NCI-H1436 (cell line): ENCODE measurements at places on chromosomes 13 and 19.

- no peak for DNase-seq
These were observed 10.6 kb downstream of the FCGBP start for GRCh38 chr19:39923862-39924261.

GRCh38 chr19:5671600-5671999 lies 8.7 kb downstream of the MICOS13 start:
- DNase-seq: no peak

GRCh38 chr19:3125900-3126524 lies 9.8 kb upstream of the GNA15 start:
- DNase-seq: peak; percentile 70

GRCh38 chr13:28559636-28560259 lies 64.8 kb upstream of the FLT1 start:
- no peak for DNase-seq

DNA sequence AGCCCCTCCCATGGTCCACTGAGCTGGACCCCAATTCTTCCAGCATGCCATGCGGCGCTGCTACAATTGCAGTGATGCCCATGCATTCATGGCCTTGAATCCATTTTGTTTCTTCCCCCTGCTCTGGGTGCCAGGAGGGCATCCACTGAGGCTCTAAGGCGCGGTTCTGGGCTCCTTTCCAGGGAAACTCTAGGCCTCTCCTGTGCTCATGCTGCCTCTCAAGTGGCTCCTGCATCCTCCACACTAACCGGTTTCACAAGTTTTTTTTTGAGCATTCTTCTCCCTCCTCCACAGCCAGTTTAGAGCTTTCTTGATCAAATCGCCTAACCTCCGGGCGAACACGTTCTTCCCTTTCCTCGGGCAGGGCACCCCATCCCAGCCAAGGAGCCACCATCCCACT lies 69.1 kb upstream of the FLT1 start:
- no peak for DNase-seq

- no peak for DNase-seq
These were observed 12.0 kb upstream of the MATK start for GRCh38 chr19:3798137-3798536.

- no peak for DNase-seq
These were observed 1193.5 kb downstream of the PCDH9 start for GRCh38 chr13:66036636-66037035.

DNA sequence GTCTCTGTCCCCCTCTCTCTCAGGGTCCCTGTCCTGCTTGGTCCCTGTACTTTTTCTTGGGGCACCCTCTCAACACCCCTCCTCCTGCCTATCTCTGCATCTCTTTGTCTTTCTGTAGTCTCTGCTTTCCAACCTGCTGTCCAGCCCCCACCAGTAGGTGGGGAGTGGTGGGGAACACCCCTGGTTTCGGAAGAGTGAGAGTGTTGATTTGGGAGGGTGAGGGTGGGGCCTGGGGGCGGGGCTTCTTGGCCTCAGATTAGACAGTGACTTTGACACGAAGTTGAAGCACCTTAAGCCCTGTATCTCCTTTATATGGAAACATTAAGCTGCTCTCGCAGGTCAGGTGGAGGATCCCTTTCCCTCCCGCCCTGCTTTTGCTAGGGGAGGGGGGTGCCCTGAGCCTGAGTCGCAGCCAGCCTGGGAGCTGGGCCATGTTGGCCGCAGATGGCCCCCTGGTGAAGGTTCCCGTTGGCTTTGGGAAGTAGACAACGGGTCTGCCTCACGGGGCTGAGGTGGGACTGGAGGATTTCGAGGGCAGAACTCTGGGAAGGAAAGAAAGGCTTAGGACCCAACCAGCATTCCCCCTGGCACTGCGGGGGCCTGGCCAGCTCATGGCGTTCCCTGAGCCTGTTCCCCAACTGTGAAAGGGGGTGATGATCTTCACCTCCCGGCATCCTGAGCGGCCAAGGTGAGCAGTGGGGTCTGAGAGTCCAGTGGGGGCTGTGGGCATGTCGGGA lies at the start of gene KCNJ14:
Gene KCNJ14 (plus strand): TSS at position 404 of the 737 bp plus-strand sequence. CDS start 6,151 bp downstream, outside the sequence.
- no peak for DNase-seq

- no peak for DNase-seq
These were observed 14.4 kb downstream of the HAUS8 start for GRCh38 chr19:17060802-17061201.

GRCh38 chr13:99346335-99347042 lies 39.3 kb upstream of the GPR183 start:
- no peak for DNase-seq

DNA sequence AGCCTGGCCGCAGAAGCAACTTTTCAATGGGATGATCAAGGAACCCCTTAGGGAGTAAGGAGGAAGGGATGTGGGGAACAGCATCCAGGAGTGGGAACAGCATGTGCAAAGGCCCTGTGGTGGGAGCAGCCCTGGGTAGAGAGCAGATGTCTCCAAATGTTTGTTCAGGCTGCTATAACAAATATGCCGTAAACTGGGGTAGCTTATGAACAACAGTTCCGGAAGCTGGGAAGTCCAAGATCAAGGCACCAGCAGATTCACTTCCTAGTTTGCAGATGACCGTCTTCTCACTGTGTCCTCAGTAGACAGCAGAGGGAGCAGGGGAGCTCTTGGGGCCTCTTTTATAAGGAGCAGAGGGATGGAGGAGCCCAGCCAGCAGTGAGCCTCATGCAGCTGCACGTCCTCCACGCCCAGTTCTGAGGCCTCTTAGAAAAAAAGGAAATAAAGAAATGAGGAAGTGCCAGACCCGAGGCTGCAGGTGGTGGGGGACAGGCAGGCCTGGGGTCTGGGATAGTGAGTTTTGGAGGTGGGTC lies 4.2 kb upstream of the LRRC25 start:
- no peak for DNase-seq

DNA sequence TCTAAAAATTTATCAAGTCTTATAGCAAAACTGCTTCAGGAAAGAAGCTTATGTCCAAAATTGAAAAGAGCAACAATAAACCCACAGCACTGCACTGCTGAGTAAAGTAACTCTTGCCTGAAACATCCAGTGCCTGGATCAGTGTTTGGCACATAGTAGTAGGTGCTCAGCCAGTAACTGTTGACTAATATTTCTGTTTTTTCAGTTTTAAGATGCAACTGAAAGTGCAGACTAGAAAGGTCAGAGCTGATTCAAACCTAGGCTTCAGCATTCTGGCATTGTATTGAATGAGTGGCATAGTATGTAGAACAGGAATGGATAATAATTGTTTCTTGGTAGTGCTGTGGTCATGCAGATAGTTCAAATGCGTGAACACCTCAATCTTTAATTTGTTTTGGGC lies 67.6 kb downstream of the UBL3 start:
- DNase-seq: no peak

DNA sequence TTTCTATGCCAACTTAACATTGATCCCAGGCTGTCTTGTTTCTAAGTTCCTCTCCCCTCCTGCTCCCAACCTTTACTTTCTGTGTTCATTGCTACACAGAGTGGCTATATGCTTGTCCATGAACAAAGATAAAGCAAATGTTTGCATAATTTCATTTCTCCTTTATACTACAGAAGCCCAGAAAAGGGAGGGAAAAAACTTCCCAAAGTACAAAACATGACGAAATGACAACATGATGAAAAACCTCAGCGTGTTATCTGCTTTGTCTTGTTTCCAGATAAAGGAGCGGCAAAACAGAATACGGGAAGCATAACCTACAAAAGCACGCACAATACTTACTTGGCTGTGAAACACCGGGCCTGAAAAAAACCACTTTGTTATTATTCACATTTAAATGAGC lies 336.8 kb downstream of the DNAJC15 start:
- no peak for DNase-seq

DNA sequence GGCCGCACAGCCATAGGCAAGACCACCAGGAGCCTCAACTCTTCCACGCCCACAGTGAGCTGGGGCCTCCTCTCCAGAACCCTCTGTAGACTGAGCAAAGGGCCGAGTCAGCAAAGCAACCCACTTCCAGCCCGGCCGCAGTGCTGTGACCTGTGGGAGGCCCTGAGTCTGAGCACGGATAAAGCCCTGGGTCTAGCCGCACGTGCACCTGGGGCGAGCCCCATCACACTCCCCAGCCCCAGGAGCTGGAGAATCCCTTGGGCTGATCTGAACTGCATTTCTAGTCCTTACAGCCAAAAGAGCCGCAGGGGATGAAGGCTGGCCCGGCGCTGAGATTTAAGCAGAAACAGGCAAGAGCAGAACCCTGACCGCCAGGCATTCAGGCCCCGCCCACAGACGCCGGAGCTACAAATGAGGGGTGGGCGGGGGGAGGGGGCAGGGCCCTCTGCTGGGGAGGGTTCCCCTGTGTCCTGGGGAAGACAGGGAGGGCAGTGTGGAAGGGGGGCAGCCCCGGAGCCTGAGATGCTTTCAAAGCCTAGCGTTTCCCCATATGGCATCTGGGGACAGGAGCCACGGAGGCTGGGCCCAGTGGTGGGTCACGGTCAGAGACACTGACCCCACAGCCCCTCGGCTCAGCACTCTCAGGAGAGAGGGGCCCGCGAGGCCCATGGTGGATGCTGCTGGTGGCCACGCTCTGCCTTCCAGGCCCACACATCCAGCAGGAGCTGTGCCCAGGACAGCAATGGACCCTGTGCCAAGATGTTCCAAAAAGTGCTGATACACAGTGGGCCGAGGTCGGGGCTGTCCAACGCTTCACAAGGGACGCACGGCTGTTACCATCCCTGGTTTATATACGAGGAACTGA lies 4.9 kb downstream of the TMEM259 start:
- DNase-seq: no peak

DNA sequence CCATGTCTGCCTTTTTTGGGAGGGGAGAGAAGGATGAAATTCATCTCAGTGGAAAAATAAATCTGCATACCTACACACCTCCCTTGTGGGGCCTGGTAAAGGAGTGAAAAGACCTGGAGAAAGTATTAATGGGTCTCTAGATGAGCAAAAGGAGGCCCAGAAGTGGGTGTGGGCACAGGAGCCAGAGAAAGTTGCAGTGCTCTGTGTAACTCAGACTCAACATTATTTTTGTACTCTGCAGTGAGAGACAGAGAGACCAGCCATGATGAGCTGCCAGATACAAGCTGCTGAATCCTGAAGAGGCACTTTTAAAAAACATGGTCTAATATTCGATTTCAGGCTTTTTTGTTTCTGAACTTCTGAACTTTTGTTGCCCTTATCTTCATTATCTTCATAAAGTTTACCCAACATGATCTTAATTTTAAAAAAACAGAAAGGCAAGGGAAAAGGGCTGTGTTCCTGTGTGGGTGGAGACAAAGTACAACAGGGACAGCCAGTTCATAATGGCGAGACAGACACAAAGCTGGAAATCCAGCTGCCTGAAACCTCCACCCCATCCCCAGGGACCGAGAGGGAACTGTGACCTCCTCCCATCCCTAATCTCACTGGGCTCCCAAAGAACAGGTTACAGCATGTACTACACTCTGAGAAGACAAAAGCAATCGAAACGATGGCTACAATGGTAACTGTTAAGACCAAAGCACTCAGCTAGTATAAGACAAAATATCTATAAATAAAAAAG lies 77.2 kb downstream of the KLF12 start:
- DNase-seq: peak; percentile 49

GRCh38 chr19:5106971-5107370 lies 138.1 kb downstream of the KDM4B start:
- DNase-seq: no peak

DNA sequence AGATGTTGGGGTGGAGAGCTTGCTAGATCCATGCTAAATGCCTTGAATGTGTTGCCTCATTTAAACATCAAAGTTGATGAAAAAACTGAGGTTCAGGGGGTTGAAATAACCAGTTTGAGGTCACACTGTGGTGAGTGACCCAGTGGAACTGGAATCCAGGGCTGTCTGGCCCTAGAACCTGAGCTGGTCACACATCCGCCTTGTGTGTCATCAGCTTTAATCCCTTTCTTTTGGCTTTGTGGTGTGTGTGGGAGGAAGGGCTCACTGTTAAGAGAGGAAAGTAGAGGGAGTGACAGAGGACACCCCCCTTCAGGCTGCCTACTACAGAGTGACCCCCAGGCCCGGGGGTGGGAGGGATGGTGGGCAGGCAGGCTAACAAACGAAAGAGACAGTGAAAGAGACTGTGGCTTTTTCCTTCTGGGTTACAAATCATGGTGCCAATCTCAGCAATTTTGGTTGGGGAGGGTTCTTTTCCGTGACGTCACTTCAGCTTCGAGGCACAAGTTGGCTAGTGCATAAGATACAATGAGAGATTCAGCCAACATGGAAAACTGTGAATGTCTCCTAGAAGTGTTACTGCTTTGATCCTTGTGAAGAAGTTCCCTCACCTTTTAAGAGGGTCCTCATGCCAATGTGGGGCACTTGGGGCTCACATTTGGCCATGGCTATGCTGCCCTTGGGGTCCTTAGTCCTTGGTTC lies 164.9 kb downstream of the DLEU7 start:
- no peak for DNase-seq

DNA sequence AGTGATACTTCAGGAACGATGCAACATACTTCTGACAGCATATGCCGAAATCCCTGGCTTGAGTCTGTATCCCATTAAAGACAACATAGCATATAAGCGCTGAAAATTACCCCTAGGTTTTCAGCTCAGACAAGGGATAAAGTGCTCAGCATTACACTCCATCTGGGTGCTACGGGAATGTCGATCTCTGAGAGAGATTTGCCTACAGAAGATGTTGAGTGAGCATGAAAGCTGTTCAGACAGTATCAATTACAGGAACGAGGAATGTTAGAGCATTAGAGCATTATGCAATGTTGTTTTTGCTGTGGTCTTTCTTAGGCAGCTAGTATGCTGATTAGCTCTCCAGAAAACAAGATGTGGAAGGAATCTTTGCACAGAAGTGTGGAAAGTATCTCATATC lies 484.5 kb downstream of the LIG4 start:
- DNase-seq: no peak

DNA sequence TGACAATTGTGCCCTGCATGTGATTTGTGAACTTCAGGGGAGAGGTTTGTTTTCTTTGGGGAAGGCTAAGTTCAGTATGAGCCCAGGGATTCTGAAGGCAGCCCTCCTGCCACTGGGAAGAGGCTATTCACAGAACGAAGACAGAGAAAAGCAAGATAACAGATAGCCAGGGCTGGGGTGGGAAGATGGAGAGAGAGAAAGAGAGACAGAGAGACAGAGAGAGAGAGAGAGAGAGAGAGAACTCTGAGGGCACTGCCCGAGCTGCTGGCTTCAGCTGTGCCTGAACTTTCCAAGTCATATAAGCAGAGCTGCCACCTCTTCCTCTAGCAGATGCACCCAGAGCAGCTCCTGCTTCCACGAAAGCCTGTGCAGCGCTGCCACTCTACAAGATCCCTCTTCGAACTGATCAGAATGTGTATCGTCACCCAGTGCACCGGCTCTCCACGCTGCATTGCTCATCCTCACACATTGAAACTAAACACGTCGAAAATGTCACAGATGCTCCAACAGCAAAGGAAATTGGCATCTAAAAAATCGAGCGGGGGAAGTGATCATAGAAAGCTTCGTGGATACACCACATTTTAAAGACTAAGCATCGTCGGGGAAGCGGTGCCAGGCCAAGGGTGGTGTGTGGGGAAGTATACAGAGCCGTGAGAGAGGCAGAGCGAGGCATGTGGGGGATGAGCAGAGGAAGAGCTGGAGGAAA lies 81.8 kb upstream of the SIAH3 start:
- no peak for DNase-seq

GRCh38 chr13:35252536-35253205 lies 223.8 kb downstream of the MAB21L1 start:
- no peak for DNase-seq

DNA sequence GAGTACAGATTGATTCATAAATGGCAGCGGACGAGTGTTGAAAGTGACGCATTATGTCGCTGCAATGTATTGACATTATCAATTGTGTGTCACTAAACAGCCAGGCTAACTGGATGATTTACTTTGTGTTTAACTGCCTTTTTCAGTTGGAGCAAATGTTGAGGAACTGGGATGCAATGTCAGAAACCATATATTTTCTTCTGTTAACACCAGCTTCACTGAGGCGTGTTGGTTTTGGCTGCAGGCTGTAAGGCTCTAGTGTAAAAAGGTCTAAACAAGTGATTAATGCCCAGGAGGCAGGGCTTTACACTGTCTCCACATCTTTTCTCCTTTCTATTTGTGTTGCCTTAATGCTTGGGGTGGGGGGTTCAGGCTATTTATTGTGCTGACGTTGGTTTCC lies 80.1 kb downstream of the GGACT start:
- no peak for DNase-seq
